ENCODE measurements at places on chromosomes 1 and 21. TPM values are rescaled to one million over a fixed set of nuclear protein-coding genes. Genes with fewer than 3 reads are reported as not detected.

C1orf87 gene
- not detected for polyA plus RNA-seq

PALMD gene
- polyA plus RNA-seq: 5.8 TPM

GRCh38 chr1:178706432-178706831 is 18.6 kb upstream of the RALGPS2 start:
- H3K27me3 ChIP-seq: no peaks in the 10 kb centered on the region
- no peak overlapping the region for H3K27ac ChIP-seq
- DNase-seq: no peak
- H3K4me1 ChIP-seq: no peaks in the 10 kb centered on the region

DNA sequence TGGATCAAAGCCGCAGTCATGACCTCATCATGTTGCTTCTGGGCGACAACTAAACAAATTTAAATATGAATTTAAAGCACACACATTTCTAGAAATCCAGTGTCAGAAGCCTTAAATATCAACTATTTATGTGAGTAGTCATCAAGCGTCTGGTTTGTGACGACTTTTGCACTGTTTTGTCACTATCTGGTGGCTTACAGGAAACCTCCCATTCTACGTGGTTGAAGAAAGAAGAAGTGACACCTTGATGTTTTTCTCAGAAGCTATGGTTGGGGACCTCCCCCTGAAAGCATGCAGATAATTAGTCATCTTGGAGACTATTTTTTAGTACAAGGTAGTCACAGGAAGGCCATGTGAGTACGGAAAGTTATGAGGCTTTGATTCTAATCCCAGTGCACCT is 58.5 kb downstream of the TENT5C start:
- no peak overlapping the region for H3K27ac ChIP-seq
- no peaks in the 10 kb centered on the region for H3K36me3 ChIP-seq

GRCh38 chr1:200281201-200281835 is 128.5 kb downstream of the ZNF281 start:
- H3K36me3 ChIP-seq: no peaks in the 10 kb centered on the region
- DNase-seq: no peak
- H3K4me3 ChIP-seq: no peak overlapping the region
- no peaks in the 10 kb centered on the region for H3K4me1 ChIP-seq
- H3K27ac ChIP-seq: no peak overlapping the region

Data from keratinocyte (primary cell).